CD8-positive, alpha-beta memory T cell (primary cell): ENCODE measurements at places on chromosomes 4 and X.

DNA sequence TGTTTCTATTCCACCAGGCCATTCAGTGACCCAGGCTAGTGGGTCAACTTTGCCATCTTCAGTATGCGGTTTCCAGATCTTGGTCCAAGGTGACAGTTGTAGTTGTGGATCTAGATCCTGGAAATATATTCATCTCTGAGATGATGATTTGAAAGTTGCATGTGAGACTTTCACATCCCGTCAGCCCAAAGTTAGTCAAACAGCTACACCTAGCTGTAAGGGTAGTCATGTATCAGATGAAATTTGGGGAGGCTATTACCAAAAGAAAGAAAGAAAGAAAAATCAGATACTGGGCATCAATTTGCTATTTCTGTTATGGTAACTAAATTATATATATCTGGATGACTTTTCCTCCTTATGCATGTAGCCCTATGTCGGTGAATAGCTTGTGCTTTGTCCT is 259.4 kb upstream of the ARX start:
- H3K36me3 ChIP-seq: no peaks in the 10 kb centered on the region
- H3K4me3 ChIP-seq: no peak overlapping the region
- H3K4me1 ChIP-seq: no peaks in the 10 kb centered on the region
- no peaks in the 10 kb centered on the region for H3K27me3 ChIP-seq
- no peak for DNase-seq

- H3K36me3 ChIP-seq: no peaks in the 10 kb centered on the region
- no peaks in the 10 kb centered on the region for H3K27me3 ChIP-seq
- H3K27ac ChIP-seq: peak within 1 kb of the TSS; percentile 81
- peak within 1 kb of the TSS; percentile 65 for H3K4me3 ChIP-seq
- peaks cover 5% of the 10 kb centered on the region for H3K4me1 ChIP-seq
Observed at GRCh38 chrX:44343412-44344141, at the start of gene EFHC2. Gene EFHC2, minus strand, starts transcription at chrX:44343672. Its CDS starts 84 bp downstream, at chrX:44343588.

DNA sequence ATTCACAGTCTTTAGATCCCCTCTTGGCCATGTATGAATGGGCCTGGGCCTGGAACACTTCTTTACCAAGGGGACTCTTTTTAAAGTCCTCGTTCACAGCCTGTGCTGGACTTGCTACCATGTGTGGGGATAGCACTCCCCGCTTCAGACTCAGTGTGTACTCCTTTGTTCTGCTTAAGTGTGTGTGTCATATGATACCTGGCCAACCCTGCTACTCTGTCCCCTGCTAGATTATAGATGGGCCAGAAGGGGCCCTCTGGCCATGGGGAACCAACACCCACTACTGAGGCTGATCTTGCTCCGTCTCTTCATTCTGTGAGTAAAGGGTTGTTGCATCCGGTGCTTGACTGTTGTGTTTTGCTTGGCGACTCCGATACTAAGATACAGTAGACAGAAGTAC is 8.0 kb downstream of the CCDC110 start:
- H3K4me1 ChIP-seq: no peaks in the 10 kb centered on the region
- no peaks in the 10 kb centered on the region for H3K36me3 ChIP-seq
- no peak overlapping the region for H3K27ac ChIP-seq
- H3K4me3 ChIP-seq: no peak overlapping the region
- H3K27me3 ChIP-seq: no peaks in the 10 kb centered on the region
- DNase-seq: no peak

GRCh38 chrX:40908857-40909475 is 173.6 kb upstream of the MED14 start:
- H3K27ac ChIP-seq: no peak overlapping the region
- DNase-seq: no peak
- H3K4me3 ChIP-seq: no peak overlapping the region
- no peaks in the 10 kb centered on the region for H3K36me3 ChIP-seq
- no peaks in the 10 kb centered on the region for H3K27me3 ChIP-seq
- H3K4me1 ChIP-seq: no peaks in the 10 kb centered on the region

GRCh38 chr4:165788686-165789463 is 84.2 kb upstream of the TLL1 start:
- DNase-seq: no peak
- H3K27me3 ChIP-seq: no peaks in the 10 kb centered on the region
- H3K27ac ChIP-seq: no peak overlapping the region
- H3K4me3 ChIP-seq: no peak overlapping the region

GRCh38 chr4:8745005-8745790 is 126.4 kb downstream of the HMX1 start:
- no peaks in the 10 kb centered on the region for H3K27me3 ChIP-seq
- H3K4me1 ChIP-seq: no peaks in the 10 kb centered on the region
- DNase-seq: peak; percentile 7
- no peaks in the 10 kb centered on the region for H3K36me3 ChIP-seq
- H3K27ac ChIP-seq: no peak overlapping the region
- H3K4me3 ChIP-seq: no peak overlapping the region

GRCh38 chr4:107993969-107994368 is 4.3 kb downstream of the HADH start:
- DNase-seq: no peak
- H3K36me3 ChIP-seq: no peaks in the 10 kb centered on the region
- H3K27ac ChIP-seq: no peak overlapping the region
- peaks cover 22% of the 10 kb centered on the region for H3K4me1 ChIP-seq
- no peaks in the 10 kb centered on the region for H3K27me3 ChIP-seq

- no peak overlapping the region for H3K27ac ChIP-seq
- no peaks in the 10 kb centered on the region for H3K4me1 ChIP-seq
- no peak overlapping the region for H3K4me3 ChIP-seq
- no peak for DNase-seq
- H3K36me3 ChIP-seq: no peaks in the 10 kb centered on the region
- H3K27me3 ChIP-seq: no peaks in the 10 kb centered on the region
Observed at GRCh38 chrX:116628464-116628863, 165.7 kb upstream of the CT83 start.

DNA sequence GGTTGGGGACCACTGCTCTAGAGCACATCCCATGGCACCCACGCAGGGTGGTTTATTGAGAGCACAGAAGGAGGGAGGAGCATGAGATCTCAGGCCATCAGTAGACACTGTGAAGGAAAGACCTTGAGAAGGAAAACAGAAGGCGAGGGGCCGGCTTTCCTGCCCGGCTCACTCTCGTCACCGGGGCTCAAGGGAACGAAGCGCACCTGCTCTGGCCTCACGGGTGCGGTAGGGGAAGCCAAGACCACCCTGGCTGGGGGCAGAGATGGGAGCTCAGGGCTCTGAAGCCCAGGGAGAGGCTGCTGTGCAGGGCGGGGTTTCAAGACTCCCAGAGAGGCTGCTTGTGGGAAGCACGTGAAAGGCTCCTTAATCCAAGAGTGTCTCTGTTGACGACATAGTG is 105.9 kb downstream of the TNIP2 start:
- no peaks in the 10 kb centered on the region for H3K27me3 ChIP-seq
- H3K36me3 ChIP-seq: peaks cover 26% of the 10 kb centered on the region
- peaks cover 6% of the 10 kb centered on the region for H3K4me1 ChIP-seq
- no peak overlapping the region for H3K27ac ChIP-seq

DNA sequence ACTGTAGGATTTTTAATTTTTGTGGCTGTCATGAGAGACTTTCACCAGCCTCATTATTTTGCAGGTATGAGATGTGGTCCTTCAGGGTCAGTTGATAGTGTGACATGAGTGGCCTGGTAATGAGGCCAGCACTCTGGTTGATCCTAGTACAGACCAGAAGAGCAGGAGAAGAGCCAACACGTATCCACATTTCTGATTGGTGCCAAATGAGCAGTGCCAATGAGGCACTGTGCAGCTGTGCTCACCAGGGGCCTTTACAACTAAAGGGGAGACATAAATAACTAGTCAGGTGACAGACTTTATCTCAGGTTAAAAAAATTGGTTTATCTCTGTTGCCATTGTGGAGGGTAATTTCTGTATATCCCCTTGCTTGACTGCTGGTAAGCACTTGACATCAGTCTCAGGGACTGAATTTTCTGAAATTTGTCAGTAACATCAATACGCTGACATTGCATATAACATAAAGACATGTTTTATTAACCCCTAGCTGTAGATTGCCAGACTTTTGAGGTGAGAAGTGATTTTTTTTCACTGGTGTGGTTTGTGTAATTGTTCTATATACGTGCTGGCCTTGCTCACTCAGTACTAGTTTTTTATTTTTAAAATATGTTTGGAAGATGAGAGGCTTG is 101.2 kb downstream of the AFF1 start:
- no peak overlapping the region for H3K27ac ChIP-seq
- peaks cover 40% of the 10 kb centered on the region for H3K4me1 ChIP-seq
- H3K4me3 ChIP-seq: no peak overlapping the region
- no peaks in the 10 kb centered on the region for H3K36me3 ChIP-seq

DNA sequence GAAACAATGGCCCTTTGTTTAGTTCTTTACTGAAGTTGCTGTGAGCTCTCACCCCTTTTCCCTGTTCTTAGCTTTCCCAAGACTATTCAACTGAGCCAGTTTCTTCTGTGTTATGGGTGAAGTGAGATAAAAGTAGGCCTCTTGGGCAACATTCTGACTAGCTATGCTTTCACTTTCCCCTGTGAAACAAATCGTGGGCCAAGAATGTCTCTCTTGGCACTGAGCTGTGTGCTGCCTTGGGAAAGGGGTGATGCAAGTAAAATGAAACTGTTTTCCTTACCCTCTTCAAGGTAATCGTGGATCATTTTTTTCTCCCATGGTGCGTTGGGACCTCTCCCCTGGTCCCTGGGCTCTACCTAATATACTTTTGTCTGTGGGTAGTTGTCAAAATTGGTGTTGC is 653.9 kb upstream of the MAGEB2 start:
- no peak overlapping the region for H3K27ac ChIP-seq
- no peaks in the 10 kb centered on the region for H3K4me1 ChIP-seq
- no peaks in the 10 kb centered on the region for H3K36me3 ChIP-seq
- DNase-seq: no peak
- H3K27me3 ChIP-seq: no peaks in the 10 kb centered on the region
- no peak overlapping the region for H3K4me3 ChIP-seq

- peak overlapping the region; percentile 72 for H3K4me3 ChIP-seq
- no peak for DNase-seq
- H3K36me3 ChIP-seq: no peaks in the 10 kb centered on the region
Observed at GRCh38 chrX:40170830-40171512, 73.2 kb upstream of the BCOR start.

DNA sequence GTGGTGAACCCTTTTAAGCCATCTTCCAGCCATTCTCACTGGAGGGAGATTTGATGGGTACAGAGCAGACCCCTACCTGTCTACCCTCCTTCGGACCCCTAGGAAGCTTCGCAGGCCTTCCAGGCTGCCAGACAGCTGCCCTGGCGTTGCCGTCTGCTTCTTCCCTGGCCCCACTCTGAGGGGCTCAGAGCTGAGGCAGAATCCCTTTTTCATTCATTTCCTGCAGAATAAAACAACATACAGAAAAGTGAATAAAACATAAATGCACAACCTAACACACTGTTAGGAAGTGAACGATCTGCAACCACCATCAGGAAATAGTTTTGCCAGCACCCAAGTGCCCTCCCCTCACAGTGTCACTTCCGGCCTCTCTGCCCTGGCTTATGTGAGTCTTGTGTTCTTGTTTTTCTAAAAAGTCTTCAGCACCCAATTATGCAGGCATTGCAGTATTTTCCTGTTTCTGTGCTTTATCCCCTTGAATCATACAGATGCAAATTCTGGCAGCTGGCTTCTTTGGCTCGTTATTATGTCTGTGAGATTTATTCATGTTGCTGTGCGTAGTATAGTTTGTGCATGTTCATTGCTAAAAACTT is 5.6 kb upstream of the ADD1 start:
- peaks cover 64% of the 10 kb centered on the region for H3K4me1 ChIP-seq
- H3K4me3 ChIP-seq: peak overlapping the region; percentile 60
- no peaks in the 10 kb centered on the region for H3K36me3 ChIP-seq
- no peaks in the 10 kb centered on the region for H3K27me3 ChIP-seq
- H3K27ac ChIP-seq: peak overlapping the region; percentile 48

- H3K27me3 ChIP-seq: no peaks in the 10 kb centered on the region
- no peak for DNase-seq
- no peaks in the 10 kb centered on the region for H3K4me1 ChIP-seq
Observed at GRCh38 chr4:119788349-119789266, 160.0 kb upstream of the PDE5A start.
